ENCODE measurements at places on chromosomes 1 and 21.

- DNase-seq, result no peak
Measured at GRCh38 chr1:192654591-192655251, 18.8 kb downstream of the RGS13 start.

DNA sequence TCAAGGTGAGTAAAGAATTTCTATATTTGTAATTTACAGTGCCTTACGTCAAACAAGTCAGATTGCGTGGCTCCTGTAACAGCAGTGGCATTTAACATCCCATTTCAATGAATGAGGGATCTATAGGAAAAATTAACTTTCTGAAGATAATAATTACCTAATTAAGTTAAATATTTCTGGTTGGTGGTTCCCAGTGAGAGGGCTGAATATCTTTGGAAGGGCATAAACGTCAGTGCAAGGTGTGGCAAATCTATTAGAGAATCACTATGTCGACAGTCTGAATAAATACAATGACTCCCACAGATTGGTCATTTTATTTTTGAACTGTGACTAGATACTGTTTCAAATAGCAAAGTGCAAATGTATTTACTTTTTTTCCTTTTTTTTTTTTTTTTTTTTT is 80.0 kb downstream of the S1PR1 start:
- no peak for DNase-seq

- no peak for DNase-seq
Measured at GRCh38 chr1:179812501-179813292, 64.9 kb downstream of the TOR1AIP2 start.

DNA sequence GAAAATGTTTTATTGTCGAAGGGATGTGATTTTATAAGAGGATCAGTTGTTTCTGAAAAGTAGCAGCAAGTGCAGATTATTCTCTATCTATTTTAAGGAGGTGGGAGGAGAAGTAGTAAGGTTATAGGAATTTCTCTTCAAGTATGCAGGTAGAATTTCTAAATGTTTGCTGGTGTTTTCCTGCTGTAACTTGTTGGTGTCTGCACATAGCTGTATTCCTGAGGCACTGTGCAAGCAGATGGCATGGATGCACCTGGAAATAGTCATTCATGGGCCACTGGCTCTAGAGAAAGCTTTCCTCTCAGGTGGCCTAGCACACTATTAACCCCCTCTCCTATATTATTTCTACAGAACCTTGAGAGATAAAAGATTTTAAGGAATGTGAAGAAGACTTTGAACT is 30.3 kb upstream of the PODN start:
- DNase-seq, result no peak

GRCh38 chr1:2789986-2790581 is 11.4 kb downstream of the TTC34 start:
- no peak for DNase-seq

DNA sequence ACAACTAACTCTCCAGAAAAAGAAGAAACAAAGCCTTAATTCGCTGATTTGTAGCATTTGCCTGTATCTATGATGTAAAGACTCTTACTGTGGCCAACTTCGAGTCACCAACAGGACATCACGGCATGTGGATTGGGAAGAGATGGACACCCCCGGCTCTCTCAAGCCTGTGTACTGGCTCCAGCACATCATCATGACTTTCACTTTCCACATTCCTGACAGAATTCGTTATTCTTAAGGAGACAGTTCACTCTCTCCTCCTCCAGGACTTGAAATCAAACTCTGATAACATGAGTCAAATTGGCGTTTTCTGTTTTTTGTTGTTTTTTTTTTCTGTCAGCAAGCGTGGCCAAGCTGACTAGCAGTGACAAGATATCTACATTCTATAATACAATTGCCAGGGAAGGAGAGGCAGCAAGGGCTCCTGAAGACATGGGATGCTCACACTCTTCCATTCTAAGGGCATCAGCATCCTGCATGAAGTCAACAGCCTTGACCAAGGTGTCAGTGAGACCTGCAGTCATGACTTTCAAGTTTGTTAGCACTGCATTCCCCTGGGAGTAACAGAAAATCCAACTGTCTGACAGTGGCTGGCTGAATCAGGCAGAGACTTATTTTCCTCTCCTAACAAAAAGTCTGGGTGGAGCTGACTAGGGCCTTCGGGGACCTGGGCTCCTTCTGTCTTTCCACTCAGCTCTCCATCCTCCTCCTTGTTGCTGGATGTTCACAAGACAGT is 13.3 kb upstream of the TRAF3IP3 start:
- no peak for DNase-seq

DNA sequence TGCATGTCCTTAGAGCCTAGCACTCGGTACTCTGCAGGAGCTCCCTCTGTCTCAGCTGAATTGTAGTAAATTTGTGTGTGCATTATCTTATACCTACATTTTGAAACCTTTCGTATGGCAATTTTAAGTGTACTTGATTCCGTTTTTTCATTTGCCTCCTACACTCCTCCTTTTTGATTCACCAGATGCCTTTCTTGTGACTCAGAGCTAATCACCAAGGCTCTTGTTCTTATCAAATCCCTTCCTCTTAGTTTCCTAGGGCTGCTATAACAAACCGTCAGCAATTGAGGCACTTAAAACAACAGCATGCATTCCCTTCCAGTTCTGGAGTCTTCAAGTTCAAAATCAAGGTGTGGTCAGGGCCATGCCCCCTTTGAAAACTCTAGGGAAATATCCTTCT is 261.0 kb downstream of the ASTN1 start:
- DNase-seq, result no peak

DNA sequence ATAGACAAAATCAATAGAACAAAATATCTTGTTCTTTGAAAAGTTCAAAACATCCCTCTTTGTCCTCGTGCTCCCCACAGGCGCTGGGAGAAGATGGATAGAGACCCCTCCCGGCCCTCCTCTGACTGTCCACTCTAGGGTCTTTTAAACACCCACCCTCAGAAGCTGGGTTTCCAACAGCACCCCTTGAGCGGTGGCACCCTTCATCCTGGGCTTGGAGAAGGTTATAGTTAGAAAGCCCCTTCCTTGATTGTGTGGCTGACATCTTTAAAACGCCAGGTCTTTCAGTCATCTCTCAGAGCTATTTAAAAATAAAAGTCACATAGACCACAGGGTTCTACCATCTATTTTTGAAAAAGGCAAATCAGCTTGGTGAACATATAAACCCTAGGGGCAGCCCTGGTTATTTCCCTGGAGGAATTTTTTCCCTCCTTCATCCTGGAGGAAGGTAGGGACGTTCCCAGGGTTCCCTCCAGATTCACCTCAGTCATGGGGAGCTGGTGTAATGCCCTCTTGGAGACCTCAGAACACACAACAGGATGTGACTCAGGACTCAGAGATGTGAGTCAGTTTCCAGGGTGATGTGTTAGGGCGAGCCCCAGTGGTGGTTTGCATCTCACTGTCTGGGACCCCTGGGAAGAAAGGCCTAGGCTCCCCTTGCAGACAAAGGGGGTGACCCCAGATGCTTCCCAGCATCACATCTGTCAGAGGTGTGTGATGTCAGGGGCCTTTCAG is 138.5 kb downstream of the CLIC6 start:
- DNase-seq, result peak; percentile 48

DNA sequence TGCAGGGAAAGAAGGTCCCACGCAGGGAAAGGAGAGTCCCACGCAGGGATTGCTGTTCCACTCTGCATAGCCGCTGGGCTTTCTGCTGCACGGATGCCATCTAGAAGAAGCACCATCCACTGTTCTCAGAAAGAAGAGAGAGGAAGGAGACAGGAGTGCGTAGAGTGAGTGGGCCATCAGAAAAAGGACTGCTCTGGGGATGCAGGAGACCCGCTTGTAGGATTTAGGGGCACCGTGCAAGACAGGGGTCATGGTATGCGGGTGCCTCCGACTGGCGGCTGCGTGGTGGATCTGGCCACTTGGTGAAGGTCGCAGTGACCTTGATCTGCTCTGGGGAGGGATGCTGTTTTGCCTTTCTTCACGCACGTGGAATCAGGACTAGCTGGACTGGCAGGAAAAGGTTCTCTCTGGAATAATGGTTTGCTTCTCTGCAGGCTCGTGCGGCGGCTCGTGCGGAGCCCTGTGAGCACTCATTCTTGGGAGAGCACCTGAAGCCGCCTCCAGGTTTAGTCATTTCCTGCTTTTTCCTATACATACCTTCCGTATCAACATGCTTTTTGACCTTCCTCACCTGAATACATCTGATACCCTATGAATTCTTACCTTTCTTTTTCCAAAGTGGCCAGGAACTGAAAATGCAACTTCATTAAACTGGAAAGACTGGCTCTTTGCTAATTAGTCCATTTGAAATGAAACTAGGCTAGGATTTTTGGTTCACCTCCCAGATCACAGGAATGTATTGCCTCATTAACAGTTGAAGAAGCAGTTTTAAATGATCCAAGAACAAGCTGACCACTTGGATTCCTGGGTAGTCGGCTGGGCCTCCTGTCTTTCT is 181.6 kb downstream of the KIF26B start:
- DNase-seq, result no peak
